NCI-H2081 (cell line): ENCODE measurements at places on chromosomes 7 and 10.

DNA sequence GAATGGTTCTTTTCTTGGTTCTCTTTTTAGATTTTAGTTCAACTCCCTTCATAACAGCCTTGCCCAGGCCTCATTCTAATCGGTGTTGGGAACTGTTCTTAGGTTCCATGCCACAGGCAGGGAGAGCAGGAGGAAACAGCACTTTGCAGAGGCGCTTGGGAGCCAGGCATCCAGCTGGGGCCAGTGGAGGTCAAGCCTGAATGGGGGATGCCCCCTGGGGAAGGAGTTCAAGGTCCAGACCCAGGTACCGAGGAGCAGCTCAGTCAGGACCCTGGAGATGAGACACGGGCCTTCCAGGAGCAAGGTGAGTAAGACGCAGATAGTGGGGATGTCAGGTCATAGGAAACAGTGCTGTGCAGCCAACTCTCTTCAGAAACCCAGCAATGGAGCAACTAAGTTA lies 4.5 kb downstream of the ZSCAN25 start:
- DNase-seq = no peak

GRCh38 chr7:9680713-9681112 lies 1247.3 kb downstream of the NXPH1 start:
- DNase-seq = no peak

- no peak for DNase-seq
Observed at GRCh38 chr7:137243741-137244140, 99.8 kb downstream of the PTN start.

DNA sequence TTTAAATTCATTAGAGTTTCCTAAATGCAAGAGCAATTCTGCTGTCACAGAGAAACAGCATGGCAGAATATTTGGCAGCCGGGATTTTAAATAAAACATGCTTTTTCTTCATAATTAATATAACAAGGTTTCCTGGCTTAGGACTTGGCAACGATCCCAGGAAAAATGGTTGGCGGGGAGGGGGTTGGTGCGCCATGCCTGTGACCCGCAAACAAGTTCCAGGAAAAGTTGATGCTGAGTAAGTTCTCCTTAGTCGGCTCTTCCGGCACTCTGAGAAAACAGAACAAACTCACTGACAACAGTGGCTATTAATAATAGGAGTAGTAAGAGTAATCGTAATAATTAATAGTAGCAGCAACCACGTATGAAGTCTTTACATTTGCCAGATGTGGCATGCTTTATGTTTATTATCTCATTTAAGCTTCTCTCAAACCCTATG lies 4.6 kb downstream of the HABP2 start:
- no peak for DNase-seq

DNA sequence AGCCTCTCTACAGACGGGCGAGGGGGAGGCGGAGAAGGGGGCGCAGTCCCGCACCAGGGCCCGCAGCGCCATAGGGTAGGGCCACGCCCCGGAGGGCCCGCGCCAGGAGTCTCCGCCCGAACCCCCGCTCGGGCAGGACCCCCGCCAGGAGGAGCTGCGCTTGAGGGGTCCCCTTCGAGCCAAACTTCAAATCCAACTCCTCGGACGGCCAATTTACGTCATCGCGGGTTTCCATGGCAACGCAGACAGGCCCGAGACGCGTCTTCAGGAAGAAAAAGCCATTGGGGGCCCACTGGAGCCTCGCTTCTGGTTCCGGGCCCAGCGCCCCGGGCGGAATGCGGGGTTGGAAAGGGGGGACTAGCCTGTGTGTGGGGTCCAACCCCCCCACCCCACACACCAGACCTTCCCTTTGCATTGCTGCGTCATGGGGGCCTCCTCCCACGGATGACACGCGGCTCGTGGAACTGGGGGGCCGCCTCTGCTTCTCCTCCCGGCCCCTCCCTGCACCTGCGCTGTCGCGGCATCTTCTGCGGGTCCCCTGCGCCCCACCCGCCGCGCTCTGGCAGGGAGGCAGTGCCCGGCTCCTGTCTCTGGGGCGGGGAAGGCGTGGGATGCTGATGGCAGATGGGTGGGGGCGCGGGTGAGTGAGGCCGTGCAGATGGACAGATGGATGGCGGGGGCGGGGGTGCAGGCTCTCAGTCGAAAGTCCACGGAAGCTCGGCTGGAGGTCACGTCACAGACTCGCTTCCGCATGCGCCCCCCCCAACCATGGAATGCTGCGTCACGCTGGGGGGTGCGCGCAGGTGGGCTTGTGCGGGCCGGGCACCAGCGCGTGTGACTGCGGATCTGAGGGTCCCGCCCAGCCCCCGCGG lies 1.2 kb downstream of the CALY start:
- DNase-seq = no peak

- DNase-seq = no peak
Observed at GRCh38 chr10:107733328-107734130, 569.0 kb upstream of the SORCS1 start.

- no peak for DNase-seq
Observed at GRCh38 chr10:98363220-98363619, 51.8 kb downstream of the PYROXD2 start.

DNA sequence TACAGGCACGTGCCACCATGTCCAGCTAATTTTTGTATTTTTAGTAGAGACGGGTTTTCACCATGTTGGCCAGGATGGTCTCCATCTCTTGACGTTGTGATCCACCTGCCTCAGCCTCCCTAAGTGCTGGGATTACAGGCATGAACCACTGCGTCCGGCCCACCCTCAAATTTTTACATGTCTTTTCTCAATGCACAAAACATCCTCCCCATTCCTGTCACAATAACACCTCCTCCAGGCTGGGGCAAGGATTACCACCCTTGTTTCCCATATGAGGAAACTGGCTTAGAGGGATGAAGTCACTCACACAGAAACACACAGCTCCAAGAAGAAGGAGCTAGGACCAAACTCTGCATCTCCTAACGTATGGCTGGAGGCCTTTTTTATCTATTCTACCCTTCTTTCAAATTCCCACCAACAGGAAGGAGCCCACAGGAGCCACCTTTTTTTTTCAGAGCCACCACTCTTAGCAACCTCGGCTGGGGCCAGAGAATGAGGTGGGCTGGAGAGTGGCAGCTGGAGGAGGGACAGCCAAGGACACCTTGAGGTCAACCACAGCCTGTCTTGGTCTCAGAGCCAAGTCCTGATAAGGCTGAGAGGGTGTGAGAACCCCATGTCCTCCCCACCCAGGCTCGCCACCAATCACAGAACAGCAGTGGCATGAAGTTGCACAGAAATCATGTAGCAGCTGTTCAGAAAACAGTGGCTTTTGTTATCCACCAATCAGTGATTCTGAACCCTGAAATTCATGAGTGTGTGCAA lies 113.1 kb upstream of the PDLIM1 start:
- no peak for DNase-seq

DNA sequence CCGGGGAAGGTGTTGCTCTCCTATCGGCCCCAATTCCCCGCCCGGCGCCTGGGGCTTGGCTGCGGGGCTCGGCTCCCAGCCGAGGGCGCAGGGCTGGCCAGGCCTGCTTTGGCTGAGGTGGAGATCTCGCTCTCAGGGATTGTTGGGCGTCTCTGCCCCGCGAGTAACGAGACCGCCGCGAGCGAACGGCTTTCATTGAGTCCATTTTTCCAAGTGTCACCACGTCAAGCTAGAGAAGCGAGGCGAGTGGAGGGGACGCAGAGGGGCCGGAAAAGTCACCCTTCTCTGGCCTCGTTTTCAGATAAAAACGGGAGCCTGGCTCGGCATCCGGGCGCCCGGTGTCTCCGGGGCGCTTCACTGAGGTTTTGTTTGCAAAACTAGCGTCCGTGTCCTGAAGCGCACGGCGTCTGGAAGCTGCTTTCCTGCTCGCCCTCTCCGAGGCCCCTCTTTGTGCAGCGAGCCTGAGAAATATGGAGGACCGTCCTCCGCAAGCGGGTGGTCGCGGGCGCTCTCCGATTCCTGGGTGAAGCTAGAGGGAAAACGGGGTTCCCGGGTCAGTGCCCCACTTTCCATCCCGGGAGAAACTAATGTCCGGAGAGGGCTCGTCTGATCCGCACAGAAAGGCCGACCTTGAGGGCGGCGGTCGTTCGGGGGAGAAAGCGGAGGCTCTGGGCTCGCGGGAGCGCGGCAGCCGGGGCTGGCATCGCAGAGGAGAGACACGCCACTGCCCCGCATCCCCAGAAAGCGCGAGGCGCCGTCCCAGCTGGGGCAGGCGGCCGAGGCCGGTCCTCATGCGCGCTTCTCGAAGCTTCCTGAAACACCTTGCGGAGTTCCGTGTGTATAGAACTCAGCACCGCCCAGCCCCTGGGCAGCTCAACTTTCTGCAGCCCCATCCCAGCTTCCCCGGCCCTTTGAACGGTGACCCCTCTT lies 3.5 kb upstream of the EN2 start:
- no peak for DNase-seq

GRCh38 chr7:68121655-68122054 lies 1125.0 kb downstream of the TYW1 start:
- DNase-seq = no peak

GRCh38 chr7:55065511-55066229 lies 46.9 kb downstream of the EGFR start:
- no peak for DNase-seq

DNA sequence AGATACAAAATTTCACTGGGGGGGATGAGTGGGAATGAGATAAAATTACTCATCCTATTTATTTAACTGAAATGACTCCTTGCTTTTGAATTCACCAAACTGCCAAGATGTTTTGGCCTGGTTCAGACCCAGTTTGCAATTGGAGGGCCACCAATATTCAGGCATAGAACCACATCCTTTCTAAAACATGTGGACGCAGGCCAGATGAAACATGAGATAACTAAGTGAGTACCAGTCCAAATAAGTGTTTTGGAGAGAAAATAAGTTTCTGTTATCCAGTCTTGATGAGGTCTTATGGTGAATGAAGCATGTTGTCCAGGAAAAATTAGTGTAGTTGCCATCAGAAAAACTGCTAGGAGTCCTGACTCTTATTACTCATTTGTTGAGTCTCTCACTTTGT lies 36.3 kb upstream of the PDK4 start:
- DNase-seq = no peak

DNA sequence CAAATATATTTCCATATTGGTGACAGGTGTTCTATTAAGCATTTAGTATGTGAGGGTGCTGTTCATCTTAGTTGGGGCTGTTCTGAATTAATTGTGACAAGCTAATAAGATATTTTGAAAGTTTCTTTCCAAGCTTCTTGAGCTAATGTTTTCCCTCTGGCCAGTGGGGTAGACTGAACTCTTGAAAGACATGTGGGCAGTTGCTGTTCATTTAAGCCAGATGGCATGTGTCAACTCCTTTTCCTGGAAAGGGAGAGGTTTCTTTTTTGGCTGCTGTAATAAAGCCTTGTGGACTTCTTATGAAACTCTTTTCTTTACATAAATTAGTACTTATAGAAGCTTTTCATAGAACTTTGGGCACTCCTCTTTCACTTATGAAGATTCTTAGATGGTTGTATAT lies 21.7 kb downstream of the RAB18 start:
- no peak for DNase-seq

GRCh38 chr7:3892157-3892556 lies 591.1 kb downstream of the SDK1 start:
- DNase-seq = no peak

- DNase-seq = no peak
Observed at GRCh38 chr10:46541735-46542566, 14.5 kb downstream of the GPRIN2 start.

GRCh38 chr7:30760514-30761213 lies 8.7 kb downstream of the INMT start:
- no peak for DNase-seq

GRCh38 chr7:4144811-4145510 lies 537.1 kb upstream of the FOXK1 start:
- DNase-seq = no peak

GRCh38 chr7:22469371-22470143 lies 30.4 kb downstream of the STEAP1B start:
- DNase-seq = peak; percentile 75

DNA sequence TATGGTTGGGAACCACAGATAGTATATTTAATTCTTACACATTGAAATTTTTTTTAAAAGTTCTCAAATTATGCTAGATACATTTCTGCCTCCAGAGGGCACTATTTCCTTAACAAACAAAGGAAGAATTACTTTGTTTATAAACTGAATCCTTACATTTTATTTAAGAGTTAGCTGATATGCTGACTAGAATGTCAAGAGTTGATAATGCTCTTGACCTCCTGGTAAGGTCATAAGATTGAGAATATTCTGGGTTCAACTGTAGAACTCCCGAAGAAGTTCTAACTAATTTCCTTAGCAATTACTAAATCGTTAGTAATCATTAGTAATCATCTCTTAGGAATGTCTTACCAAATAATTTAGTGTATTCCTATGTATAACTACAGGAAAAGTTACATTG lies 95.3 kb upstream of the CYP26C1 start:
- DNase-seq = peak; percentile 19

DNA sequence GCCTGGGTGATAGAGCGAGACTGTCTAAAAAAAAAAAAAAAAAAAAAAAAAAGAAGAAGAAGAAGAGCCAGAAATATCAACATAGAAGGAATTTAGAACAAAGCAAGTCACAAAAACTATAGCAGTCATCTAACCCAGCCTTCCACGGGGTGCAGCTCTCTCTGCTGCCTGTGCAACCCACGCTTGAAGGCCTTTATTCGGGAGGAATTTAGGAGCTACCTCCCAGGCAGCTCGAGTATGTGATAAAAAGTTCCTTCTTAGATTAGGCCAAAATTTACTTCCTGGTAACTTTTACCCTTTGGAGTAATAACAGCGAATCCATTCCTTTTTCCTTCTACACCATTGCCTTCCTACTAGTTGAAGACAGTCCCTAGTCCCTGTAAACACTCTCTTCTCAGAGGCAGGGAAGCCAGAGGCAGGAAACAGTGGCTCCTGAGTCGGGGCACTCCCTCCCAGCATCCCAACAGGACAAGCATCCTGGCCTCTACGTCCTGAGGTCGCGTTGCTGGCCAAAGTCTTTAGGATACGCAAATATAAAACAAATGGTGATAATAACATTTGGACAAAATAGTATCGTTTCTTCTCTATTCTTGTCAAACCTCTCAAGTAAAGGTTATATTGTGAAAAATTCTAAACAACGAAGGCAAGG lies 109.3 kb upstream of the KMT2C start:
- no peak for DNase-seq

DNA sequence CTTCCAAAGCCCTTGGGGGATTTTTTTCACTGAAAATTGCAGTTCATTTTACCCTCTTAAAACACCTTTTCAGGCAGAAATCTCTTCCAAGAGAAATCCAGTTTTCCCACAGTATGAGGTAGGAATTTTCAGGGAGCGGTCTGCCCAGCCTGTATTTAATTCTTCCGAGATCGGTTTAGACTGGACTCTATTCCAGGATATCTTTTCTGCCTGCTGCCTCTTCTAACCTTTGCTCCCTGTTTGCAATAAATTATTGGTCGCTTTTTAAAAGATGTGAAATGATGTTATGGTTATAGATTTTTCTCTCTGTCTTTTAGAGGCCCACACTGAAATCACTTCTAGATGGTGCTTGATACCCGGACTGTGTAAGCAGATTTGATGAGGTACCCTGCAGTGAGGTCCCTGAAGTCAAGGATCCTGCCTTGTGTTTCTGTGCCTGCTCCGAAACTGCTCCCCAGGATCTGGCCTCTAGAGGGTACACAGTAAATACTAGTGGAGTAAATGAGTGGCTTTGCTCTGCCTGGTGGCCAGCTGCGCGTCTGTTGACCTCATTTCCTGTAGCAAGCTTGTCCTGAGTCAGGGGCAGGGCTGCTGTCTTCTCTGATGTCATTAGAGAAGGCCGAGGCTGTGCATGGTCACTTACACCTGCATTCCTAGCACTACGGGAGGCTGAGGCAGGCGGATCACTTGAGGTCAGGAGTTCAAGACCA lies 191.6 kb downstream of the FANK1 start:
- no peak for DNase-seq
